ENCODE measurements at places on chromosomes 5 and 9.

DNA sequence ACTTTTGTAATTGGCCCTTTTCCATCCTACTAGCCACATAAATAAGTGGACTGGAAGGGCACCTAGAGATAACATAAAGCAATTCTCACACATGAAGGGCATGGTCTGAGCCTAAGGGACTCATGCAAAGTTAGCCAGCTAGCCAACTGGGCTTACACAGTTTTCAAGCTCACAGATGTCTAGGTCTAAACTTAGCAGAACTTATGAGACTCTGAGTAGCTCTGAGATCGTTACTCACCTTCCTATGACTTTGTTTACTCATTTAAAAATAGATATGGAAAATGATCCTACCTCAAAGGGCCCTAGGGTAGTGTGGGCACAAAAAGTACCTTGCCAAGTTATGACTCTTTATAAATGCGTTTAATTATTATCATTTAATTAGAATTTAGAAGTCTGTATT lies 410.4 kb upstream of the MPDZ start:
- no peak for DNase-seq

GRCh38 chr5:67900514-67900913 lies 315.0 kb upstream of the PIK3R1 start:
- no peak for DNase-seq

- no peak for DNase-seq
These were observed 234.2 kb downstream of the MCTP1 start for GRCh38 chr5:95050708-95051107.

GRCh38 chr5:159844267-159845121 lies 71.8 kb upstream of the ADRA1B start:
- no peak for DNase-seq

- DNase-seq = no peak
These were observed 172.5 kb downstream of the FSTL4 start for GRCh38 chr5:133439859-133440258.

DNA sequence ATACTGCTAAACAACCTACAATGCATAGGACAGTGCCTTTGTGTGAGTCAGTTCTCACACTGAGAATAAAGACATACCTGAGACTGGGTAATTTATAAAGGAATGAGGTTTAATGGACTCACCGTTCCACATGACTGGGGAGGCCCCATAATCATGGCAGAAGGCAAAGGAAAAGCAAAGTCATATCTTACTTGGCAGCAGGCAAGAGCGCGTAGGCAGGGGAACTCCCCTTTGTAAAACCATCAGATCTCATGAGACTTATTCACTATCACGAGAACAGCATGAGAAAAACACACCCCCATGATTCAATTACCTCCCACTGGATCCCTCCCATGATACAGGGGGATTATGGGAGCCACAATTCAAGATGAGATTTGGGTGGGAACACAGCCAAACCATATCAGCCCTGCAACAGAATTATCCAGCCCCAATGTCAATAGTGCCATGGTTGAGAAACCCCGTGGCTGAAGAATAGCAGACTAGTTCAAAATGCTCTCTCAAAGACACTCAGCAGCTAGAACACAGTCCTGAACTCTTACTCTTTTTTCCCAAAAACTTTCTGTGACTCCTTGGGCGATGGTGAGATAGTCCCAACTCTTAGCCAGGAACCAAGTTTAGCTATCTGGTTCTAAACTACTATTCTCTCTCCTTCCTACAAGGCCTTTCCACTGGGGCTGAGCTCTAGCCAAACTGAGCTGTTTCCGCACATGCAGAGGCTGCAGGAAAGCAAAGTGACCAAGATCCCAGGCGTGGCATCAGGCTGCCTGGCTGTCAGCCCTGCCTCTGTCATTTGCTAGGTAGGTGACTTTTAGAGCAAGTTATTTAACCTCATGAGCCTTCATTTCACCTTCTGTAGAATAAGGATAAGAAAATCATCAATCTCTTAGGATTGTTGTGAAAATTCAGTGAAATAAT lies 21.7 kb downstream of the FAT2 start:
- no peak for DNase-seq

GRCh38 chr5:32055891-32056866 lies 117.9 kb downstream of the GOLPH3 start:
- DNase-seq = no peak

GRCh38 chr5:172529896-172530295 lies 75.6 kb upstream of the SH3PXD2B start:
- no peak for DNase-seq

DNA sequence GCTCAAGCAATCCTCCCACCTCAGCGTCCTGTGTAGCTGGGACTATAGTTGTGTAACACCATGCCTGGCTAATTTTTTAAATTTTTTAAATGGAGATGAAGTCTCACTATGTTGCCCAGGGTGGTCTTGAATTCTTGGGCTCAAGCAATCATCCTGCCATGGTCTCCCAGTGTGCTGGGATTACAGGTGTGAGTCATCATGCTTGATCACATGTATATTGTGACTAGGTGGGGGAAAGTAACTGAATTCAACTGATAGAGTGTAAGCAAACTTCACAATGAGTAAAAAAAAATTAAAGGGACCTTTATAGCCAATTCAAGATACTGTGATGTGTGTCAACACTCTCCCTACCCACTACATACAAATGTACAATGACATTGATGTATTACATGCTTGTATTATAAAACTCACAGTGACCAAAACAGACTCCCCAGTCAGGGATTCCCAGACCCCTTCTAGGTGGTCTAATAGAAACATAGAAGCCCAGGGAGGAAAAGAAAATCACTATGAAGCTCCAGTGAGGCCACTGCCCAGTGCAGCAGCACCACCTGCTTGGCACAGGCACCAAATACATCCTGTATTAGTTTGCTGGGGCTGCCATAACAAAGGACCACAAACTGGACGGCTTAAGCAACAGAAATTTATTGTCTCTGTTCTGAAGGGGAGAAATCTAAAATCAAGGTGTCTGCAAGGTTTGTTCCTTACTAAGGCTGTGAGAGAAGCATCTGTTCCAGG lies 8.8 kb downstream of the PLGRKT start:
- DNase-seq = no peak

- no peak for DNase-seq
These were observed 32.0 kb downstream of the SPIN1 start for GRCh38 chr9:88420227-88420626.

DNA sequence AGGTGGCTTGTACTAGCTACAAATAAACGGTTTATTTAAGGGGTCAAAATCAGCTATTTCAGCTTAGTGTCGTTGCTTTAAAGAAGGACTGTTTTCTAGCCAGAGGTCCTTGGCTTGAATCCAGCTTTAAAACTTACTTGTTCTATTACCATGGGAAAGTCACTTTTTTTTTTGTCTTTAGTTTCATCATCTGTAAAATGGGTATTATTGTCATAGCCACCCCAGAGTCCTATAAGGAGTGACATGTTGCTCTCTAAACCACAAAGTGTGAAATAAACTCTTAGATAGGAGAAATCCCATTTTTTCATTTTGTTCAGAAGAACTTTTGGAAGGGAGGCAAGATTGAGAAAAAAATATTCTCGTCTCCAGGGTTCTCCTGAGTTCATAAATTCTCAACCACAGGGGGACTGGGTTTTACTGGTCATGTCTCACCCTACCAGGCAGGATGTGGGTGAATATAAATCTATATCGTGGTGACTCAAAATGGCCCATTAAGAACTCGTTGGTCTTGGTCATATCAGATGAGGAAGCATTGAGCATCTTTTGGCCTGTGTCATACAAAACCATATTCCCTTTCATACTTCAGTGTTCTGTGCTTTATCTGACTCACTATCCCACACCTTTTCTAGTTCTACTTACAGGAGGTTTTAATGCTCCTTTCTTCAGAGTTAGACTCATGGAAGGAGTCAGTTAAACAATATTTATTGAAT lies 202.7 kb upstream of the NR3C1 start:
- no peak for DNase-seq

- no peak for DNase-seq
These were observed 79.6 kb downstream of the WNK2 start for GRCh38 chr9:93263334-93264229.

DNA sequence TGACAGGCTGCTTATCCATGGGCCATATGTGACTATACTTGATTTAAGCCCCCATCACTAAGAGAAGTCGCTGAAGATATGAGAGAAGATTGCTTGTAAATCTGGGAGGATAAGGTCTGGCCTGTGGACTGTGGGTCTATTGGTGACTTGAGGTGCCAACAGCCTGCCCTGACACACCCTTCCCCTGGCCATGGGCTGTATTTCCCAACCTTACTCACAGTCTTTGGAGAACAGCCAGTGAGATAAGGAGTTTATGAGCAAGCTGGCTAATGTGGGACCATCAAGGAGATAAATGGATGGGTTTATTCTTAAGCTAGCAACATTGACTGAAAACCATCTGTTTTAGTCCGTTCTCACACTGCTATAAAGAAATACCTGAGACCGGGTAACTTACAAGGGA lies 231.3 kb downstream of the ZSWIM6 start:
- DNase-seq = no peak
